Bronchial epithelial cell (primary cell): ENCODE measurements at places on chromosomes 16 and 17. TPM values are rescaled to one million over a fixed set of nuclear protein-coding genes. Genes with fewer than 3 reads are reported as not detected.

Gene CRYBA1
- total RNA-seq, result not detected in 2 replicates

Gene ACSM2A
- total RNA-seq, result not detected in 2 replicates

Gene NKD1
- under 0.01 TPM in 2 replicates for total RNA-seq

Gene GDPD3
- total RNA-seq, result 7.1 and 20.7 TPM in 2 replicates

Gene CCL1
- not detected in 2 replicates for total RNA-seq

Gene INCA1
- total RNA-seq, result 0.13 and 0.53 TPM in 2 replicates

Gene NPIPB8
- total RNA-seq, result not detected in 2 replicates

Gene ETV4
- 1.4 and 3.2 TPM in 2 replicates for total RNA-seq

Gene CORO6
- total RNA-seq, result 0.79 and 1.0 TPM in 2 replicates

Gene MYH1
- total RNA-seq, result not detected in 2 replicates

Gene CSH1
- not detected in 2 replicates for total RNA-seq

Gene TRIM65
- total RNA-seq, result 13.2 and 21.1 TPM in 2 replicates

Gene ELMO3
- total RNA-seq, result 25.6 and 44.0 TPM in 2 replicates

Gene NPIPB9
- total RNA-seq, result 0.77 and 1.6 TPM in 2 replicates

Gene CMTM1
- 0.26 and 0.38 TPM in 2 replicates for total RNA-seq

Gene ZP2
- total RNA-seq, result not detected in 2 replicates
